Spinal cord (tissue), 10 donors: ENCODE measurements at places on chromosomes 1 and 21. TPM values are rescaled to one million over a fixed set of nuclear protein-coding genes. Genes with fewer than 3 reads are reported as not detected.

Gene TMEM200B
- 5.4 TPM for total RNA-seq

Gene DOP1B
- 20.3 TPM for total RNA-seq

Gene C1QB
- total RNA-seq: 39.1 TPM

Gene LYPLAL1
- total RNA-seq: 54.8 TPM

Gene SPATA46
- total RNA-seq: not detected

Gene ATP1A4
- 0.50 TPM for total RNA-seq

Gene SMYD3
- 54.4 TPM for total RNA-seq

Gene OLFML3
- total RNA-seq: 343 TPM

Gene IL12RB2
- total RNA-seq: 2.5 TPM

Gene UBXN10
- 9.8 TPM for total RNA-seq

Gene ADAM30
- not detected for total RNA-seq

- no peaks in the 10 kb centered on the region for H3K4me1 ChIP-seq
- no peak for DNase-seq
- H3K27me3 ChIP-seq: no peaks in the 10 kb centered on the region
Measured at GRCh38 chr1:64001038-64001437, 202.4 kb upstream of the UBE2U start.

DNA sequence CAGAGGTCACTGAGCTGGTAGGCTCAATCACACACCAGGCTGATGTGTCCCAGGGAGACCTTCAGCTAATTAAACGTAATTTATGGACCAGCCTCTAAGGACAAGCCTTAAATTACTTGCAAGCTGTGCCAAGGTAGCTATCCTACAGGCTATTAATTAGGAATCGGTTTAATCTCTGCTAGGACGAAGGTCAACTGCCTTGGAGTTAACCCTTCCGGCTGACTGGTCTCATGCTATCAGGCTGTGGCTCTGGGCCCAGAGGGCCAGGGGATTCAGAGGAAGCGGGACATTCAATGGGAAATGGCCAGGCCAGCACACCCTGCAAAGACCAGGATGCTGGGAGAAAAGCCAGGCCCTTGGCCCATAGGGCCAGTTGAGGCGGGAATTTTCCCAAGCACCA, 19.0 kb downstream of the DHRS3 start:
- no peak for DNase-seq
- peaks cover 89% of the 10 kb centered on the region for H3K4me1 ChIP-seq
- H3K36me3 ChIP-seq: no peaks in the 10 kb centered on the region
- H3K4me3 ChIP-seq: no peak overlapping the region
- no peaks in the 10 kb centered on the region for H3K27me3 ChIP-seq

DNA sequence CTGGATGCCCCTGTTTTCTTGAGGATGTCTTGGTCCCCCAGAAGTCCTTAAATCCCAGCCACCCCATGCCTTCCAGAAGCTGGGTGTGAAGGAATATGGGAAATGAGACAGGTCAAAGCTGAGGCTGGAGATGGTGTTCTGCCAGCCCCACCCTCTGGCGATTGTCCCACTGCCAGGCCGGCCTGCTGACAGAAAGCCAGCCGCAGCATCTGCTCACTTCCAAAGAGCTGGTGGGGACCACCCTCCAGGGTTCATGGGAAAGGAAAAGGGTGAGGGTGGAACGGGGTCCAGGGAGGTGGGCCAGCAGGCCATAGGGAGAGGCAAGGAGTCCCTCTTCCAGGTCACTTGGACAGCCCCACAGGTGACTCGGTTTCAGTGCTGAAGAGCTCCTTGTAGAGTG, 1.9 kb upstream of the LINGO4 start:
- no peaks in the 10 kb centered on the region for H3K27me3 ChIP-seq
- peaks cover 2% of the 10 kb centered on the region for H3K36me3 ChIP-seq
- DNase-seq: no peak
- H3K27ac ChIP-seq: no peak overlapping the region
- H3K4me3 ChIP-seq: no peak overlapping the region

GRCh38 chr1:220943319-220943996, 64.2 kb downstream of the HLX start:
- H3K27me3 ChIP-seq: peaks cover 2% of the 10 kb centered on the region
- no peak for DNase-seq
- no peaks in the 10 kb centered on the region for H3K36me3 ChIP-seq
- no peaks in the 10 kb centered on the region for H3K4me1 ChIP-seq

- H3K4me3 ChIP-seq: no peak overlapping the region
- peaks cover 9% of the 10 kb centered on the region for H3K4me1 ChIP-seq
- peaks cover 2% of the 10 kb centered on the region for H3K27me3 ChIP-seq
- peaks cover 8% of the 10 kb centered on the region for H3K36me3 ChIP-seq
- no peak for DNase-seq
Measured at GRCh38 chr1:20348326-20348915, 57.7 kb downstream of the VWA5B1 start.

- peaks cover 4% of the 10 kb centered on the region for H3K36me3 ChIP-seq
- no peak for DNase-seq
- no peak overlapping the region for H3K4me3 ChIP-seq
- H3K27ac ChIP-seq: no peak overlapping the region
- no peaks in the 10 kb centered on the region for H3K27me3 ChIP-seq
Measured at GRCh38 chr1:235556807-235557206, 52.6 kb upstream of the B3GALNT2 start.

GRCh38 chr1:29586991-29587745, 350.8 kb downstream of the PTPRU start:
- H3K27ac ChIP-seq: no peak overlapping the region
- no peaks in the 10 kb centered on the region for H3K36me3 ChIP-seq
- peaks cover 22% of the 10 kb centered on the region for H3K4me1 ChIP-seq
- no peaks in the 10 kb centered on the region for H3K27me3 ChIP-seq
- no peak overlapping the region for H3K4me3 ChIP-seq
- no peak for DNase-seq

GRCh38 chr21:41663805-41664788, 102.8 kb downstream of the RIPK4 start:
- peaks cover 2% of the 10 kb centered on the region for H3K27me3 ChIP-seq
- H3K27ac ChIP-seq: no peak overlapping the region
- no peak for DNase-seq

- H3K4me3 ChIP-seq: no peak overlapping the region
- peak overlapping the region; percentile 80 for H3K27ac ChIP-seq
- no peaks in the 10 kb centered on the region for H3K27me3 ChIP-seq
- H3K4me1 ChIP-seq: no peaks in the 10 kb centered on the region
- H3K36me3 ChIP-seq: no peaks in the 10 kb centered on the region
- DNase-seq: peak; percentile 49
Measured at GRCh38 chr1:232142403-232143314, 487.3 kb downstream of the SIPA1L2 start.

GRCh38 chr1:96130432-96130831, 591.2 kb upstream of the PTBP2 start:
- H3K36me3 ChIP-seq: no peaks in the 10 kb centered on the region
- H3K27me3 ChIP-seq: no peaks in the 10 kb centered on the region
- H3K4me1 ChIP-seq: no peaks in the 10 kb centered on the region
- no peak overlapping the region for H3K27ac ChIP-seq

- no peaks in the 10 kb centered on the region for H3K27me3 ChIP-seq
- no peak for DNase-seq
- no peak overlapping the region for H3K4me3 ChIP-seq
- H3K4me1 ChIP-seq: no peaks in the 10 kb centered on the region
- no peak overlapping the region for H3K27ac ChIP-seq
- H3K36me3 ChIP-seq: no peaks in the 10 kb centered on the region
Measured at GRCh38 chr1:7322283-7322785, 448.8 kb upstream of the VAMP3 start.

- no peak for DNase-seq
- H3K36me3 ChIP-seq: no peaks in the 10 kb centered on the region
- no peak overlapping the region for H3K4me3 ChIP-seq
- no peak overlapping the region for H3K27ac ChIP-seq
- no peaks in the 10 kb centered on the region for H3K27me3 ChIP-seq
Measured at GRCh38 chr21:15848634-15849560, 119.1 kb downstream of the USP25 start.

GRCh38 chr1:181508486-181509165, 25.3 kb downstream of the CACNA1E start:
- no peak for DNase-seq
- peaks cover 33% of the 10 kb centered on the region for H3K36me3 ChIP-seq
- no peaks in the 10 kb centered on the region for H3K27me3 ChIP-seq
- no peak overlapping the region for H3K27ac ChIP-seq
- H3K4me1 ChIP-seq: peaks cover 7% of the 10 kb centered on the region

GRCh38 chr21:34195335-34195734, 122.0 kb downstream of the MRPS6 start:
- no peaks in the 10 kb centered on the region for H3K27me3 ChIP-seq
- no peak for DNase-seq
- H3K4me1 ChIP-seq: no peaks in the 10 kb centered on the region

DNA sequence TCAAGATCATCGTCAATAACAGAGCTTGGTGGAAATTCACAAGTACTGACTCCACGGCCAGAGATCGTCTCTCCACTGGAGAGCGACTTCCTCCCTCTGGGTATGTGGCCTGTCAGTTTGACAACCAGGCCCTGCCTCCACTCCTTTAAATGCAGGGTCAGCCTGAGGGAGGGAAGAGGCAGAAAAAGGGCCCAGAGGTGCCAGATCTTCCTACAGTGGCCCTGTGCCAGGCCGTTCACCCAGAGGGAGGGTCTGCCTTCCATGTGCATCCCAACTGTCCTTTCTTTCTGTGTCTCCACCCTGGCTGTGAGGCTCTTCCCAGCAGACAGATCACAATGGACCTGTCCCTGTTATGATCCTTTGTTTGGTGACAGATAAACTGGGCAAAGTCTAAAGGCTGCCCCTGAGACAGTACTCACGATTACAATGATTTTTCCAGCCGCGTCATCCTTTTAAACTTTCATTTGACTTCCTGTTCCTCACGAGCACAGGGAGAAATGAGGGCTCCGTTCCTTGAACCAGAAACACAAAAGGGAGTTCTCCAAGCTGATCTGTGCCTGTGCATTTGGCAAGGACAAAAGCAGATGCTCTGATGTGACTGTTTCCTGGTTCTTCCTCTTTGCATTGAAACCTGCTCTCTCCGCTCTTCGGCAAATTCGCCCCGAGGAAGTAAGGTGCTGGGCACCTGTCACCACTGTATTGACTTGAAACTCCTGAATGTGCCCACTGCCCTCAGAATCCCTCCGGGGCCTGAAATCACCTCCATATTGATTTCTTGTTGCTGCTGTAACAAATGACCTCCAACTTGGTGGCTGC, 126.7 kb downstream of the PGBD5 start:
- H3K4me3 ChIP-seq: no peak overlapping the region
- H3K27me3 ChIP-seq: no peaks in the 10 kb centered on the region
- no peaks in the 10 kb centered on the region for H3K4me1 ChIP-seq
- H3K36me3 ChIP-seq: no peaks in the 10 kb centered on the region
- H3K27ac ChIP-seq: no peak overlapping the region

DNA sequence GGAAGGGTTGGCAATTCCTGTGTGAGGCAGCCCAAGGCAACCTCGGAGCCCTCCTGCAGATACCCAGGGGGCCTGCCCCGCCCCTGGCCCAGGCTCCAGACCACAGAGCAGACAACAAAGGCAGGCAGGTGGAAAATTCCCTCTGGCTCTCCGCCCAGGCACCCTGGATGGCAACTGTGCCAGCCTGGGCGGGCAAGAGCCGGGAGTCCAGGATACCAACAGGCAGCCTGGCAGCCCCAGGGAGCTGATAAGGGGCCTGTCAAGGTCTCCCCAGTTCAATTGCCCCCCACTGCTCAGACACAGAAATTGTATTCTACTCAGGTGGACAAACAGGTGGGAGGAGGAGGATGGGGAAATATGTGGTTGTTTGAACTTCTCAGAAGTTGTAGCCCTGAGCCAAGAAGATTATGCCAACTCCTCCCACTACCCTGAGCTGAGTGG, 15.4 kb upstream of the GPR37L1 start:
- H3K36me3 ChIP-seq: no peaks in the 10 kb centered on the region
- no peaks in the 10 kb centered on the region for H3K27me3 ChIP-seq
- peak overlapping the region; percentile 67 for H3K27ac ChIP-seq

DNA sequence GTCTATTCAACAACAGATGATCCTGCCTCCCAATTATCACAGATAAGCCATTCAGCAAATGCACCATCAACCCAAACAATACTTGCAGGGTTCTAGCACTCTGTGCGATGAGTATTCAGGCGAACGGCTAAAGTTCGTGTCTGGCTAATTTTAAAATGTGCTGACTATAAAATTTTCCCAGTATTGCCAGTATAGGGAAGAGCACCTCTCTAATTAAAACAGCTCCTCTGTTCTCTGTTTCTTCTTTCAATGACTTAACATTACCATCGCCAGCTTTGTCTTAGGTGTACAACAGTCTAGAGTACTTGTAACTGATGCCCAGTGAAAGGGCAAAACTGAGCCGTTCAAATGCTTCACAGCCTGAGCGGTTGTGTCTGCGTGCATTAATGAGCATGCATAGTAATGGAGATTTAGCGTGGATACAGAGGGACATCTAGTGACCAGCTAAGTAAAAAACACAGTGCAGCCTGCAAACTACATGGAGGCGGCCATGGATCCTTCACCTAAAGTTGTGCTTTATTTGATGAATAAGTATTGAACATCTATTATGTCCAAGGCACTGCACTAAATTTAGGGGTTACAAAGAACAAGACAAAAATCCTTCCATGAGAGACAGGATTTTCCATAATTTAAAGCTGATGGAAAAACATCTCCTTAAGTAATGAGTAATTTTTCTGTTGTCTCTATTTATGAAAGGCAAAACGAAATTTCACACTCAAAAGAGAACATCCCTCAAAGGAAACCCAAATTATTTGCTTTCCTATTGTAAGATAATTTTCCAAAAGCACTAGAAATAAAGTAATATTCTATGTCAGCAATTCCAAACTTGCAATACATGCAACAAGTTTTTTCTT, 120.0 kb downstream of the SETD4 start:
- DNase-seq: peak; percentile 69
- peaks cover 3% of the 10 kb centered on the region for H3K27me3 ChIP-seq
- no peaks in the 10 kb centered on the region for H3K36me3 ChIP-seq

- peaks cover 37% of the 10 kb centered on the region for H3K36me3 ChIP-seq
- peaks cover 68% of the 10 kb centered on the region for H3K4me1 ChIP-seq
- H3K27ac ChIP-seq: no peak overlapping the region
- H3K4me3 ChIP-seq: no peak overlapping the region
- DNase-seq: no peak
Measured at GRCh38 chr1:15414445-15414983, 4.8 kb downstream of the EFHD2 start.

GRCh38 chr1:155909894-155910293, 1.3 kb downstream of the RIT1 start:
- H3K4me1 ChIP-seq: no peaks in the 10 kb centered on the region
- H3K27me3 ChIP-seq: no peaks in the 10 kb centered on the region
- H3K36me3 ChIP-seq: peaks cover 46% of the 10 kb centered on the region

GRCh38 chr1:240352769-240353168, 259.2 kb downstream of the GREM2 start:
- H3K27me3 ChIP-seq: no peaks in the 10 kb centered on the region
- H3K27ac ChIP-seq: no peak overlapping the region
- H3K4me1 ChIP-seq: no peaks in the 10 kb centered on the region
- no peak overlapping the region for H3K4me3 ChIP-seq
- H3K36me3 ChIP-seq: peaks cover 4% of the 10 kb centered on the region

DNA sequence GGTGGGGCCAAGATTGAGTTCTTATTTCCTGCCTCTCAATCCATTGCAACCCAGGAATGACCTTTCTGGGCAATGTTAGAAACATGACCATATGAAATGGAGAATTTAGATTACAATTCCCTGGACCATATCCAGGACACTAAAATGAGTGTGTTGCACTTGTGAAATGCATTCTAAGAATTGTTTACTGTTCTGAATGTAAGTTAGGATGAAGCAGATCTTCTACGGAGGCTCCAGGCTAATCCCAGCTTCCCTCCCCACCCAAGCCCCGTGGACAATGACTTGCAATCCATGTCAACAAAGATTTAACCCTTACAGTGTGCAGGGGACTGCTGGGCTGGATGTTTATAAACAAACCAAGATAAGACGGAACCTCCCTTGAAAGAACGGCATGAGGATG, 31.7 kb upstream of the HAO2 start:
- peaks cover 2% of the 10 kb centered on the region for H3K4me1 ChIP-seq
- H3K4me3 ChIP-seq: no peak overlapping the region
- no peaks in the 10 kb centered on the region for H3K36me3 ChIP-seq
- H3K27me3 ChIP-seq: no peaks in the 10 kb centered on the region
- no peak for DNase-seq

- no peak overlapping the region for H3K4me3 ChIP-seq
- no peaks in the 10 kb centered on the region for H3K36me3 ChIP-seq
- no peak overlapping the region for H3K27ac ChIP-seq
Measured at GRCh38 chr1:10564063-10564462, 89.3 kb downstream of the PEX14 start.
